ENCODE measurements at places on chromosomes 7 and 10.

- DNase-seq: no peak
Measured at GRCh38 chr7:29135846-29136245, 10.5 kb downstream of the CPVL start.

GRCh38 chr10:110522365-110522988 is 24.8 kb downstream of the DUSP5 start:
- no peak for DNase-seq

- no peak for DNase-seq
Measured at GRCh38 chr7:1689311-1689710, 19.2 kb downstream of the ELFN1 start.

GRCh38 chr7:116327752-116328151 is 117.4 kb downstream of the TES start:
- no peak for DNase-seq

- DNase-seq: no peak
Measured at GRCh38 chr7:37052705-37053104, 328.4 kb upstream of the AOAH start.

DNA sequence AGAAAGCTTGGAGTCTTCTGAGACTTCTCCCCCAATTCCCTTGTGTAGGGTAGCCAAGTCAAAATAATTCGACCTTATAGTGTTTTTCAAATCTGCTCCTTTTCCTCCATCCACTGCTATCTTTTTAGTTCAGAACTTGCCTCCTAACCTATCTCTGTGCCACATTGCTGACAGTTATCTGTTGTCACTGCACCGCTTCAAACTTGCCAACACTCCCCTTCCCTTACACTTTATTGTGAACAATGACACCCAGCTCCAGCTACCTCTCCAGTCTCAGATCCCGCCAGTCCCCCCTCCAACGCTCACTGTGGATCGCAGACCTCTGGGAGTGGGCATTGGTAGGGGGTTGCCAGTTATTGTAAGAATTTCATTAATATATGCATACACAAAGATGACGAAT is 16.3 kb upstream of the HPS1 start:
- DNase-seq: no peak

- no peak for DNase-seq
Measured at GRCh38 chr10:131810036-131810804, 90.6 kb upstream of the PPP2R2D start.

GRCh38 chr10:36492590-36493515 is 632.5 kb upstream of the ANKRD30A start:
- DNase-seq: no peak

DNA sequence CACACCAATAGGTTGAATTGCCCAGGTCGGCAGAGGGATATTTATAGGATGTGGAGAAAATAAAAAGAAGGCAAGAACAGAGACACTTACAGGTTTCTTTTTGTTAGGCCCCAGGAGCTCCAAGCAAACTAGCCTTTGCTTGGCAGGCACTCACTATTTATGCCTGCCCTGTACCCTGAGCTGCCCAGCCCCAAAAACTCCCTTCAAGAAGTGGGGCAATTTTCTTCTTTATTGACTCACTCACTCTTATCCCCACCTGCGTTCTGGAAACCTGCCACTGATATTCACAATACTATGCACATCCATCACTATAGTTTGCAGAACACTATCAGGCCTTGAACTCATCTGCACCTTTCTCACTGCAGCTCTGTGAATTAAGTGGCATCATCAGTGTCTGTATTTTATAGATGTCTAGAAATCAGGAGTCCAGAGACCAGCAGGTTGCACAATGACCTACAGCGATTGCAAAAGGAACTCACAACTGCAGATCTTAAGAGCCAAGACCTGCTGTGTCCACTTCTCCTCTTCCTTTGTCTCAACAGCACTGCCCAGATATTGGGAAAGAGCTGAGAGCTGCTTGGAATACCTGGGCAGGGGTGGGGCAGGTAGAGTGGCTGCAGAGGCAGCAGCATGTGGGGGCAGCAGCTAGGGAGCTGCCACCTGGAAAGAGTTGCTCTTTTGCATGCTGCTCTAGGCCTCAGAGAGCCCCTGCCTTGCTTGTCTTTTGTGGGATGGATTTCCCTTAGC is at the start of gene SFTPD:
TSS of gene SFTPD (minus strand) at position 130 of the 747 bp plus-strand sequence. CDS start 2,446 bp downstream, outside the sequence.
- no peak for DNase-seq

DNA sequence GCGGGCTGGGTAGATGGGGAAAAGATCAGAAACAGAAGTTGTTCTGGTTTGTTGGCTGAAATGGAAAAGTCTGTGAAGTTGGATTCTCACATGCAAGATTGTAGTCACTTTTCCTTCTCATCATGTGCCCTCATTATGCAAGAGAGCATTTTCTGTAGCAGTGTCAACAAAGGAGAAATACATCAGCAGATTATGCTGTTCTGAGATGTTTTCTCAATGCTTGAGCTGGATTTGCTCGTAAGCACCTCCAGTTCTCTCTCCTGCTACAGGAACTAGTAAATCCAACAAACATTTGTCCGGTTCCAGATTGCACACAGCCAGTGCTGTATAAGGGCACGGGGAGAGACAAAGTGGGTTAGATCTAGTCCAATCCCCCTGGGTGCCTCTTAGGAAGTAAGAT is 90.0 kb downstream of the GATA3 start:
- no peak for DNase-seq

DNA sequence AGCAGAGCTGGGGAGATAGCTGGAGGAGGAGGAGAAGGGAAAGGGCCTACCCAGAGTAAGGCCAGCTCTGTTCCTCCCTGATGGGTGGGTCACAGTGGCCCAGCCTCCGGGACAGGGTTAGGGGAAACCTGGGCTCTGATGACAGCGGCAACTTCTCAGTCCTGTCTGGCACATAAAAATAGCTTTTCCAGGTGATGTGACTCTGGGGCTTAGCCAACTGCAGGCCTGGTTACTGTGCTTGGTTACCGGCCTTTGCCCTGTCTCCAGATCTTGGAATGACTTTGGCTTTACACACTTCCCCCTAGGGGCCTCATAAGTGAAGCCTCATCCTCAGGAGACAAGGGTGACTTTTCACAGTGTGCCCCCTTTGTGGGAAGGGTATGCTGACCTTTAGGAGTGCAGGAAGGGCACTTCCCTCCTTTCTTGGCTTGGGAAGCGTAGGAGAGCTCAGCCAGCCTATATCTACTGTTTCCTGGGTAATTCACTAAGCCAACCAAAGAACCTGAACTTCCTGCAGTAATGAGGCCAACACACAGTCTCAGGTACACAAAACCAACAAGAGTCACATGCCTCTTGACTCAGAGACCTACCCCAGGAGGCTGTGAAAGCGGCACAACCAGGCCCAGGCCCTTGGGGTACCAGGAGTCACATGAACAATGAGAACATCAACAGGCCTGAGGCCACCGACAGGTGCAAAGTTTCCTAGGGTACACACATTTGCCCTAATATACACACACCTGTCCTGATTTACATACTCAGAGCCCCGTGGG is 11.7 kb upstream of the HILPDA start:
- DNase-seq: no peak

DNA sequence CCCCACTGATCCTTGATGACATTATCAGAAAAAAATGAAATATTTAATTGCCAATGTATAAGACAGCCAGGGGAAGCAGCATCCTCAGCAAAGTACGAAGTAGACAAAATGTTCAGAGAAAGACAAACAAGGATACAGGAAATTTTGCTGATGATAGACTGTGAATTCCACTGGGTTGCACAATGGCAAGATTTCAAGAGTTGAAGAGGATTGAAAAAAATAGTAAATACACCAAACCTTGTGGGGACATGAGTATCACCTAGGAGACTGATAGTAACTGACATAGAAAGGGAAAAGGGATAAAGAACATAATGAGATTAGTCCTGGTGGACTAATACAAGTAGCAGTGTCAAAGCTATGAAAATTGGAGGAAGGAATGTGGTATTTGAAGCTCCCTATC is 16.5 kb downstream of the CNOT4 start:
- DNase-seq: no peak

- DNase-seq: no peak
Measured at GRCh38 chr10:131994435-131994834, 12.7 kb upstream of the BNIP3 start.

DNA sequence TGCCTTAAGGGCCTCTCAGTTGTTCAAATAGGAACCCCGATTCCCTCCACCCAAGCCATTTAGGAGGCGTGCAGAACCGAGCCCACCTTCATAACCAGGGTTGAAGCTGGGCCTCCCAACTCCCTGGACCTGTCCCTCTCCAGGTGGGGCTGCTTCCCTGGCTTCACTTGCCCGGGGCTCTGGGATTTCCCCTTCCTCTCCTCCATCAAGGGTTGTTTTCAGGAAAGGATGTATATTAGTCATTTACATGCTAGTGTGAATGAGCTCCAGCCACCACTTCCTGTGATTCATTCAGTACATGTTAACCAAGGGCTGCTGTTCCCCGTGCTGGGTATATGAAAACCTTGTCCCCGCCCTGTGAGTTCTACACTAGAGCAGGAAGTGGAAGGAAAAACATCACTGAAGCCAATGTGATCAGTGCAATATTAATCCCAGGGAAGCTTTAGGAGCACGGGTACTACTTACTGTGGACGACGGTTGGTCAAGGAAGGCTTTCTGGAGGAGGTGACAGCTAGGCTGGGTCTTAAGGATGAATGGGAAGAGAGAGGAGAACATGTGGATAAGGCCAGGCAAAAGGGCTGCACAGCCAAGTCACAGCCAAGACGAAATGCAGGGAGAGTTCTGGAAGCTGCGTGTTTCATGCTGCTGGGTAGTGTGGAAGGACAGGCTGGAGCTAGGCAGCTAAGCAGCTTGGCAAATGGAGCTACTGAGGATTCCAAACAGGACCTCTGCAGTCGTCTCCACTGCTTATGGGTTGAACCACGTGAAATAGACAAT is 150.1 kb upstream of the SHH start:
- DNase-seq: no peak

DNA sequence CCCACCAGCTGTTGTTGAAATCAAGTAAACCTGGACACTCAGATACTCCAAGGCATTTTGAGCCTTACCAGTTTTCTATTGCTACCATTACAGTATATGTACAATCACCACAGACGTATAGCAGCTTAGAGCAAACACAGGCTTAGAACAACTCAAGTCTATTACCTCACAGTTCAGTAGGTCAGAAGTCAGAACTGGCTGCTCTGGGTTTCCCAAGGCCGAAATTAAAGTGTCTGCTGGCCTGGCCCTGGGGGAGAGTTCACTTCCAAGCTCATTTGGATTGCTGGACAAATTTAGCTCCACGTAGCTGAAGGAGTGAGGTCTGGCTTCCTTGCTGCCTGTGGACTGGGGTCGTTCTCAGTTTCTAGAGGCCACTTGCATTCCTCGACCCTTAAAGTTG is 260.1 kb upstream of the LRRN3 start:
- no peak for DNase-seq

DNA sequence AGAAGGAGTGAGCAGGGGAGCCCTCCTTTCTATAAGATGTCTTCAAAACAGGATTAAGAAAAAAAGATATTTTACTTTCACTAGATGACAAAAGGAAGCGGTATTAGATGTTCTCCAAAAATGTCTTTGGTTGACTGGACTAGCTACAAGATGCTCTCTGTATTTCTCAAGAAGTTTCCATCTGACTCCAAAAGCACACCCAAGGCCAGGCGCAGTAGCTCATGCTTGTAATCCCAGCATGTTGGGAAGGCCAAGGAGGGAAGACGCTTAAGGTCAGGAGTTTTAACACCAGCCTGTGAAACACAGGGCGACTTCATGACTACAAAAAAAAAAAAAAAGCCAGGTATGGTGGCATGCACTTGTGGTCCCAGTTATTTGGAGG is 84.5 kb downstream of the PIP4K2A start:
- DNase-seq: no peak

DNA sequence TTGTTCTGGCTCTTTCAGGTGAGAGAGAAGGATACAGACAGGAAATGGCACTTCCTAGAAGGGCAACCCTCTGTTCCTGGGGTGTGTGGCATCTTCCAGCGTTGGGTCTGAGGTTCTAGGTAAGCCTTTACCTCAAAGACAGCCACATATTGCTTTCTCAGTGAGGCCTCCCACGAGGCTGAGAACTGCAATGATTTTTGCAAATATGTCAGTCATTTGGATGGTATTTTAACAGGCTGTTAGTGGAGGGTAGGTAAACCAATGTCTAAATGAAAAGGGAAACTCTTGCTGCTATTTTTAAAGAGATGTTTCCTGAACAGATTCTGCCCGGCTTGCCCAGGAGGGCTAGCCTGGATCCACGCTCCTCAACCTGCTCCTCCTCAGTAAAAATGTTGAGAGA is 240.3 kb upstream of the KLF6 start:
- DNase-seq: no peak

- DNase-seq: no peak
Measured at GRCh38 chr10:82922046-82922445, 1047.1 kb downstream of the NRG3 start.

DNA sequence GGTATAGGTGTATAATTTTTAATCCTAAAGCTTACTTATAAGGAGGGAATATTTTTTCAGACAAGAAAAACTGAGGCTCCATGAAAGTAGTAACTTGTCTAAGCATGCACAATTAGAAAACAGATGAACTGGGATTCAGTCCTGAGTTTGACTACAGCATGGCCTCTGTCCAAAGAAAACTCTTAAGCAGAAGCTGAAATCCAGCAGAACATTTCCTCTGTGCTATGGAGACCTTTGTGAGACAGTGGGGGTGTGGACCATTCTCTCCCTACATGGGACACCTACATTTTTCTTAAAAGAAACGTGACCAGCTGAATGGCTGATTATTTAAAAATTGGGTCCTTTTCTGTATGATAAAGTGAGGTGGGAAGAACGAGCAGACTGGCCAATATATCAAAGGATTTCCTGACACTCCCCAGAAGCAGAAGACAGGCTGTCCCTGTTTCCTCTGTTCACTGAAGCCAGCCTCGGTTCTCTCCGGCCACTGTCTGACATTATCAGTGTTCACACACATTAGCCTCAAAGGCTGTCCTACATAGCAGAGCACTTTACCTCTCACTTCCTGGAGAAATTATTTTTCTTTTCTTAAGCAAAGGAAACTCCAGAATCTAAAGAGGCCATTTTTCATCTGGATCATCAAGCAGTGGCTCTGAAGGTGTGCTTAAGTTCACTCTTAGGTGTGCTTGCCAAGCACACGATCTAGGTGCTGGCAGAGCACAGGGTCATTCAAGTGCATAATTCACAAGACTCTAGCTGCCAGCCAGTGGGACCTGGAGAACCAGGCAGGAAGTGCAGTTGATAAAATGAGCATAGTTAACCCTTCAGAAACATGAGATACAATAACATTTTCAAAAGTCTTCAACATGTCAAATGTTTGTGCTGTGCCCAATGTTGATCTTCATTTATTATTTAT is 40.4 kb upstream of the KIAA1217 start:
- no peak for DNase-seq

- no peak for DNase-seq
Measured at GRCh38 chr7:42214060-42214679, 22.8 kb downstream of the GLI3 start.

DNA sequence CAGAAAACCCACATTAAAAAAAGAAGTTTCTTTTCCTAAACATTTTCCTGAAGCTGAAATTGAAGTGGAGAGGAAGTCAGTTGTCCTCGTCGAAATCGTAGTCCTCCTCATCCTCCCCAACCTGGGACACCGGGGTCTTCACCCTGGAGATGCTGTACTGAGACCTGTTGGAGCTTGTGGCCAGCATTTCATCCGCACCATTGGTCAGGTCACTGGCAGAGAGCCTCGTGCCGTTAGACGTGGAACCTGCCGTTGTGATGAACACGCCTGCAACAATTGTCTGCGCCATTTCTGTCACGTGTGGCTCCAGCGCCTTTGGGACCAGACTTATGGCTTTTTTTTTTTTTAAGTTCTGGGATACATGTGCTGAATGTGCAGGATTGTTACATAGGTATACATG is 23.8 kb downstream of the CD36 start:
- no peak for DNase-seq

All from stimulated activated CD4-positive, alpha-beta T cell treated with anti-CD3 and anti-CD28 coated beads, Interleukin-1b, Interleukin-23, amount 100 ng/mL, for 1 hour (primary cell).